ENCODE measurements at places on chromosomes 12 and 14.
A peak's percentile ranks its signal among the peaks of the same experiment; 100 is the strongest.

DNA sequence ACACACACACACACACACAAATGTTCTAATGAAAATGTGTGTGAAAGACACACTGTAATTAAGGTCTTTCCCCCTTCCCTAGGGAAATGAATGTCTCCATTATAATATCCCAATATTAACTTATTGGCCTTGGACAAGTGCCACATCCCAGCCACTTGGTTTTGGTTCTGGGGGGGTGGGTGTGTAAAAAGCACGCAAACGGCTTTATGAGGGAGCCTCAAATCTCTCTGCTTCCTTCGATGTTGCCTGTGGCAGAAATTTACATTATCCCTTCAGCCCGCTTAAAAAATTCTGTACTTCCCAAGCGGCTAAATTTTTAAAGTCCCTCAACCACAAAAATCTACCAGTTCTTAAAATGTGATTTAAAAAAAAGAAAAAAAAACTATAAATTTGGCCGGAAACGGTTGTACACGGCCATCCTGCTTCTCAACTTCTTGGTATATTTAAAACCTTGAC is 432 bp downstream of the C14orf93 start:
- no peak for DNase-seq

GRCh38 chr14:34036319-34036766 is 85.5 kb upstream of the EGLN3 start:
- no peak for DNase-seq

DNA sequence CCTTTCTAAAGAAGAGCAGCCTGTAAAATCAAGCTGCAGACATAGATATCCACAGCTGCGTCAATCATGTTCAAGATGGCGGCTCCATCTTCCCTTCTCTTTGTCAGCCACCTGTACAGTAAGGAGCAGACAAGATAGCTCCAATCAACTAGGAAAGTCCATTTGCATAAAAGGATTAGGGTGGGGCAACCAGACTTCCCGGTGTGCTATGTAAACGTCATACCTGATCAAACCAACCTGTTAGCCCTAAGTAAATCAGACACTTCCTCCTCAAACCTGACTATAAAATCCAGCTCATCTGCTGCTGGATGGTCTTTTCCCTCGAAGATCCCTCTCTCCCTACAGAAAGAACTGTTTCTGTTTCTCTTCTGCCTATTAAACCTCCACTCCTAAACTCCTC is 60.1 kb downstream of the BCAT1 start:
- no peak for DNase-seq

DNA sequence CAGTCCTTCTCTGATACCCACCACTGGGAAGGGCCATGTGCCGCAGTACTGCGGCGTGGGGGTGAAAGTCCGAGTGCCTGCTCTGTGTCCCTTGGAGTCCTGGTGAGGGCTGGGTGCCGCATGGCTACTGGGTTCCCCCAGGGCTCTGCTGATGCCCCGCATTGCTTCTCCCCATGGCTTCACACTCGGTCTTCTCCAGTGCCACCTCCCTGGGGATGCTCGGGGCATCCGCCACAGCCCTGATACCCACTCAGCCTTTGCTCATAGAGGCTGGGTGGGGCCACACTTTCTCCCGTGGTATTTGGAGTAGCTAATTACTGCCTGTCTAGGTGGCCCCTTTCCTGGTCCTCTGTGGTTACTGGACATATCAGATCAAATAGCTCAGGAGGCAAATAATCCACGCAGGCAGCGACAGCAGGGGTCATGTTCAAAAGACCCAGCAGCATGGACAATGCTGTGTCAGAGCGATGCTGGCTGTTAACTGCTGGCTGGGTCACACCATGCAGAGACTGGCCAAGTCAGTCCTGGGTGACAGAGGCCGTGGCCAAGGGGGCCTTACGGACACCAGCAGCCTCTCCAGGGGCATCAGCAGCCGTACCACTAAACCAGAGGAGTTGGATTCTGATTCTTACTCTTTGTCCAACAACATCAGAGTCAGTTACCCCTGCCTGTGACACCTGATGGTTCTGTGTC is 106.5 kb downstream of the ADGRD1 start:
- DNase-seq: no peak

- DNase-seq: no peak
These were observed 102.1 kb upstream of the PMCH start for GRCh38 chr12:102299731-102300130.

- no peak for DNase-seq
These were observed 25.7 kb downstream of the C14orf132 start for GRCh38 chr14:96064866-96065265.

DNA sequence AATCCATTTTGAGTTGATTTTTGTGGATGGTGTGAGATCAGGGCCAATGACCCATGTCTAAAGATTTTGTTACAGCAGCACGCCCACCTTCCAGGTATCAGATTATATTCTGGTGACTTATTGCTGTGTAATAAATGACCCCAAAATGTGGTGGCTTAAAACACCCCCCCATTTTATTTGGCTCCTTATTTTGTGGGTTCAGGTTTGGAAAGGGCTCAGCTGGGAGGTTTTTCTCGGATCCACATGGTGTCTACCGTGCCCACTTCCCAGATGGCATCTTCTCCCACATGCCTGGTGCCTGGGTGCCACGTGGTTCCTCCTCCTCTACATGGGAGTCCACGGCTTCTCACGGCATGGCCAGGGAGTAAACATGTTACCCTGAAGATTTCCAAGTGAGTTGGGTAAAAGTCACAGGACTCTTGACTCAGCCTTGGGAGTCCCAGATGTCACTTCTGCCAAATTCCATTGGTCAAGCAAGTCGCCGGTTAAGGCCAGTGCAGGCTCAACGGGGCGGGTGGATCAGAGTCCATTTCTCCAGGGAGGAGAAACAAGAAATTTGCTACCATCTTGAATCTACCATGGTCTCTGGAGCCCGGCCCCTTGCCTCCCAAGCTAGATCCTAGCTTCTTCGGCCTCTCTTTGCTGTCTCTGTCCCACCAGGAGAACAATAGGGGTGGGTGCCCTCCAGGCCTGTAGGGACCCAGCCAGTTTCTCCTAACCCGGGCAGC is 214.3 kb downstream of the KIF26A start:
- no peak for DNase-seq

- peak; percentile 2 for DNase-seq
These were observed 72.4 kb upstream of the USP44 start for GRCh38 chr12:95623554-95624170.

GRCh38 chr14:71388336-71388735 is 481.1 kb downstream of the PCNX1 start:
- DNase-seq: no peak

DNA sequence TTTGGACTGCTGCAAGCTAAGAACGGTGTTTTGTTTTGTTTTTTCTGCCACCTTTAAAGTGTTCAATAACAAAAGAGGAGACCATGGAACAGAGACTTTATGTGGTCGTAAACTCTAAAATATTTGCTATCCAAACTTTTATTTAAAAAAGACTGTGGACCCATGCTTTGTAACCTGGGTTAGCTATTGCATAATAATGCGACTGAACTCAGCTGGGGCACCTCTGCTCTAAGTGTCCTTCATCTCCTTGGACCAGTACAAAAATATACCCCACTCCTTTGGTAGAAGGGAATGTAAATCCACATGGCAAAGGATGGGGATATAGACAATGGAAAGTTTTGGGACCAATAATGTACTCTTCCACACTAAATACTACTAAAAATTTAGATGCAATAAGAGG is 65.5 kb downstream of the GPATCH2L start:
- DNase-seq: no peak

Measured in stimulated activated CD4-positive, alpha-beta T cell treated with anti-CD3 and anti-CD28 coated beads, Interleukin-12 subunit alpha, Interleukin-12 subunit beta, amount 100 ng/mL, for 4 hours (primary cell).